Amniotic stem cell (primary cell): ENCODE measurements at places on chromosomes 2 and 18.
A peak's percentile ranks its signal among the peaks of the same experiment; 100 is the strongest.

DNA sequence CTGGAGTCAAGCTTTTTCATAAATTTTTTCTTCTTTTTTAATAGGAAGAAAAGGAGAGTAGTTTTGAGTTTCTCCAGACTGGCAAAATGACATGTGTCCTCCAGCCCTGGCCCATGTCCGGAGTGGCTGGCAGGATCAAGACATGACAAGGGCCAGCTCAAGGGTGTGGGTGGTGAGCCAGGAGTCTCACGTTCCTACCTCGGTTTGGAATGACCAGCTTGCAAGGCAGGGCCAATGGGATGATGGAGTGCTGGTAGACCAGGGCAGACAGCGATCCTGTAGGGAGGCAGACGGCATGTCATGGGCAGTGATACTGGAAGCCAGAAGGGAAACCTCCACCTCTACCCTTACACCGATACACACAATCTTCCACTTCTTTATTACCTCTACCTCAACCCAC is 190.6 kb downstream of the TNS1 start:
- DNase-seq: no peak

GRCh38 chr2:23445450-23445868 is 60.5 kb downstream of the KLHL29 start:
- DNase-seq: peak; percentile 13

- DNase-seq: no peak
Observed at GRCh38 chr2:179438654-179439053, 174.0 kb upstream of the SESTD1 start.

DNA sequence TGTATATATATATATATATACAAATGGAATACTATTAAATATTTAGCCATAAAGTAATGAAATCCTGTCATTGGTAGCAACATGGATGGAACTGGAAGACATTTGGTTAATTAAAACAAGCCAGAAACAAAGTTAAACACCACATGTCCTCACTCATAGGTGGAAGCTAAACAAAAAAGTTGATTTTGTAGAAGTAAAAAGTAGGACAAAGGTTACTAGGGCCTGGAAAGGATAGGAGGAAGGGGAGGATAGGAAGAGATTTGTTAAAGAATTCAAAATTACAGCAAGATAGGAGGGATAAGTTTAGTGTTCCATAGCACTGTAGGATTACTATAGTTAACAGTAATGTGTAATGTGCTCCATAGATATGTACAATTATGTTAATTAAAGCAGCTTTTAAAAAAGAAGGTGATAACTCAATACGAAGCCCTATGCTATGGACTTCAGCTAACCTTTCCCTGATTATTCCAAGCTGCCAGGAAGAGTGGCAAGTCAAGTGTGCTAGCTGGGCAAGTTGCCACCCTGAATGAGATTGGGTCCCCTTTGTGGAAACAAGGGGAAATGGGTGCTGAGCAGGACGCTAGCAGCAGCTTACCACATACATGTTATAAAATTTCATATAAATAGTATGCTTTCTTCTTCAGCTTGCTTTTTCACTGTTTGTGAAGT is 12.3 kb downstream of the MERTK start:
- DNase-seq: no peak

DNA sequence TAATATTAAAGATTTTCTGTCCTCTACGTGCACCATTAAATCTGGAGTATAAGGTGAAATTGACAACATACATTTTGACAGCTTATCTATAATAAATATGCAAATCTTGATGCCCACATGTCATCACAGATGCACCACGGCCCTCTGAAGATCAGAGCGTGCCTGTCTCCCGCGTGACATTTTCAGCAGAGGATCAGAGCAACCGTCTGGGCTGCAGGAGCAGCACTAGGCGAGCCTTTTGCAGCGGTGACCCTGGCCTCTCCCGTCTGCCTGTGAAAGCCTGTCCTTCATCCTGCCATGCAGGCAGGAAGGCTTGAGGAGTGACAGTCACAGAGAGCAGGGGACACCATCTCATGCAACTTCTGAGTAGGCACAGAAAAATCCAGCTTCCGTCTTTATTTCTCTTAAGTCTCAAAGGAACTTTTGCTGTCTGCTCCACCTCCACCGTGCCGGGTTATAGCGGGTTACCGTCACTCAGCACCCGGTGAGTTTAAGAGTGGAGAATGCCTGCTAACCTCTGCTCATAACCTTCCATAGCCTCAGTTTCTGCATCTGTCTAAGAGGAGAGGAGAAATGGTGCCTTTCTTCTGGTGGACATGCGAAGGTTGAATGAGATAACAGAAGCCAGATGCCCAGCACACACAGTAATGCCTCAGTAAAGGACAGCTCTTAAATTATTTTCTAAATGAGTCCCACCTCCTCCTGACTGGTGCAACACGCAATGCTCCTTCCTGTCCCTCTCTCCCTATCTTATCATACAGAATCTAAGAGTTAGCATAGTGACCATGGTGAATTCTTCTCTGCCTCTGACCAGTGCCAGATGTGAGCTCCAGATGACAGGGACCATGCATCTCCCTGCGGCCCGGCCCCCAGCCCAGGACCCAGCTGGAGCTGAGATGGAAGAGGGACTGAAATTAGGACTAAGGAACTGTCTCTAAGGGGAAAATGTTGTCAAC is 43.8 kb downstream of the CELF4 start:
- no peak for DNase-seq

- no peak for DNase-seq
Observed at GRCh38 chr18:45879681-45880655, 54.5 kb downstream of the SIGLEC15 start.

DNA sequence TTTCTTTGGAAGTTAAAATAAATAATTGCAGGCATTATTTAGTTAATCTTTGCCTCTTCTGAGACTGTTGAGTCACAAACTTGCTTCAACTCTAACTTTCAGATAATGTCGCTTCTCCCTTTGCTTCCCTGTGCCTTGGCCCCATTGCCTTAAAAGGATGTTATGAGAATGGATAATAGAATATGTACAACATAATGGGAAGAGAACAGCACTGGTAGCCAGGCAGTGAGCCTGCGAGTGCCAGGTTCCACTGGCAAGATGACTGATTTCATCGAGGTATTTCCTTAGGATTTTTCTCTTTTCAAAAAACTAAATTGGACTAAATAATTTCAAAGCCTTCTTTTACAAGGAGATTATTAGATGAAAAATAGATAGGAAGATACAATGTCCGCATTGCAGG is 420.9 kb downstream of the TGIF1 start:
- no peak for DNase-seq

DNA sequence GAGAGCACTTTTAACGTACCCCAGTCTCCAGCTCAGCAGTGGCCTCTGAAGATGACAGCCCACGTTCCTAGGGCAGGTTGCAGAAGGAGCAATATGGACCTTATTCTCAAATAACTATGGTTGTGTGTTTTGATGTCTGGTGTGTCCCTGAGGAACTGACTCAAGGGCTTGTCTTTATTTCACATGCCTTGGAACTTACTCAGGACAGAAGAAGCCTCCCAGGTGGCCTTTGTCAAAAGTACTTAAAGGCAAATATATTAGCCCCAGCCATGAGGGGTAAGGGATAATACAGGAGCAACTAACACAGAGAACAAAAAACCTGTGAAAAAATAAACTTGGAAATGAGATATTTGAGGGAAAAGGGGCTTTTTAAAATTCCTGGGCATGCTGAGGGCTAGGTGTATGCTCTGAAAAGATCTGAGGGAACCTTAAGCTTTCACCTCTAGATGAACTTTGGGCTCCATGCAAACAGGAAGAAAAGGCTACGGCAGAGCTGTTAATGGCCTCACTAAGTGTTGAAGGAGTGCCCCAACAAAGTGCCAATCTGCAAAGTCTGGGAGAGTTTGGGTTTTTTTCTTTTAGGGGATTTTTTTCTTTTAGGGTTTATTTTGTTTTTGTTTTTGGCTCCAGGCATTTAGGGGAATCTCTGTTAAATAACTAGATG is 40.3 kb downstream of the SRBD1 start:
- no peak for DNase-seq

- no peak for DNase-seq
Observed at GRCh38 chr2:160373666-160374065, 119.9 kb downstream of the RBMS1 start.

DNA sequence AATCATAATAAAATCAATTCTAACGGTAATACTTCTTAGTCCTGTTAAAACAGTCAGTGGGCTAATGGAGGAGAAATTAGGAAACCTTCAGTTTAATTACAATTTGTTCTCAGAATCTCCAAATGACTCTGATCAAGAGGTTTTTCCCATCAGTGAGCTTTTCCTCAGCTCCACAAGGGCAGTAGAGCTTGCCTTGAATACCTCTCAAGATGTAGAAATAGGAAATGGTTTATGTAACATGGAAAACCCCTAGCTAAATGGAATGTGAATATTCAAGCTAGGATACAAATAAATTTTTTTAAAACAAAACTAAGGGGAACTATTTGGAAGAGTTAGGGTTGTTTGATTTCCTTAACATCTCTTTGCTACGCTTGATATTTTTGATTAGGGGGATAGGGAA is 87.5 kb downstream of the PLEKHM3 start:
- DNase-seq: no peak

GRCh38 chr2:201254081-201254730 is 6.1 kb upstream of the CASP8 start:
- DNase-seq: no peak

GRCh38 chr2:141508806-141509595 is 621.8 kb downstream of the LRP1B start:
- DNase-seq: no peak

GRCh38 chr2:211408483-211408891 is 852.1 kb downstream of the CPS1 start:
- no peak for DNase-seq

DNA sequence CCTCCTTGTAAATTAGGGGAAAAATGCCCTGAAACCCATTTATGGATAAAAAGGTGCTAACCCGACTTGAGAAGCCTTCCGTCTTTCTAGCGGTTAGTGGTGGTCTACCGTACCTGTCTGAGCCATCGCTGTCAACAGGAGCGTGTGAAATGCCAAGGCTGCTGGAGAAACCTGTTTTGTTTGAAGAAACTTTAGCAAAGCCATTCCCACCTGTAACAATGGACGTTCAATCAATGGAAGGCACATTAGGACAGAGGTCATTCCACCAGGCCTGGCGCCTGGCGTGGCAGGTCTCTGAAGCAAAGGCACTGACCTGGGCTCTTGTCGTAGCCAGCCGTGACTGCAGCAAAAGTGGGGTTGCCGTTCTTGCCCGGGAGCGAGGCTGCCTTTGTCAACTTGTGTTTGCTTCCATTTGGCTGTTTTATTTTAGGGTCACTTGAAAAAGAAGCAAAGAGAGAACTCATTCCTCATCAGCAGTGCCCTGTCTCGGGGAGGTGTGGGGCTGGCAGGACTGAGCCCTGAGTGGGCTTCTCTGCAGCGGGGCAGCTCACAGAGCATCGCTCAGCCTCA is 47.2 kb downstream of the ZAP70 start:
- no peak for DNase-seq

DNA sequence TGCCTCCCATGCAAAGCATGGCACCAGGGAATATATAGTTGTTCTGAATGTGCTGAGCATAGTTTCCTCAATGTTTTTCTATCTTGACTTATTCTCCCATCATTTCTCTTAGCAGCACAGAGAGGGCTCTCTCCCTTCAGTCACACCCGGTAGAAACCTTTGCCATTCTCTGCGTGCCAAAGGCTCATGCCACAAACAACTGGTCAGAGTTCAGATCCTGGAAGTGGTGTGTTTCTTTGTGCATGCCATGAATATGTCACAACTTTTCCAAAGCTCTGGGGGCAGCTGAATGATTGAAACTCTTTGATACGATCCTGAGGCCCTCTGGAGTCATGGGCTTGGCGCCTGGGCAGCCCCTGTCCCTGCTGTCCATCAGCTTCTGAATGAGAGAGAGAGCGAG is 28.0 kb upstream of the EDAR start:
- no peak for DNase-seq

DNA sequence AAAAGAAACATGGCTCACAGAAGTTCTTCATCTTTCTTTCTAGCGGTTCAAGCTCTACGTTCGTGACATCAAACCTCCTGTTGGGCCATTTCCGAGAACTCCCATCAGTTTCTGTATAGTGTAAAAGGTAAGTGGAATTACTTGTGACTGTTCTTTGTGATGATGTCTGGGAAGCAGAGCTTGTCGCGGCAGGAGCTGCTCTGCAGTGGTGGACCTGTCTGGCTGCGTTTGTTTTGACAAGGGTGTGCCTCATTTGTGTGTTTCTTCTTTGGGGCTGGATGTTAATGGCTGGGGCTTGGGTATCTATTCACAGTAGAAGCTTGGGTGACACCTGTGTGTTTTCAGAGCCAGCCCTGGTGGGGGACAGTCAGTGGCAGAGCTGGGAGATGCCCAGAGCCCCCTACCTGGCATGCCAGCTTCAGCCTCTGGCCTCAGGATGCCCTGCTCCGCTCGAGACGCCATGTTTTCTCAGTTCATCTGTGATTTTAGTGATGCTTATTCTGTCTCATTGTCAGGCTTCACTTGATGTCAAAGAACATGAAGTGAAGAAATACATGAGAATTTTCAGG is 59.6 kb downstream of the LDLRAD4 start:
- no peak for DNase-seq

GRCh38 chr18:50726960-50727589 is 92.7 kb downstream of the MRO start:
- no peak for DNase-seq

GRCh38 chr2:161994761-161995520 is 79.1 kb downstream of the DPP4 start:
- no peak for DNase-seq

- DNase-seq: no peak
Observed at GRCh38 chr18:48330016-48330991, 78.9 kb downstream of the ZBTB7C start.

DNA sequence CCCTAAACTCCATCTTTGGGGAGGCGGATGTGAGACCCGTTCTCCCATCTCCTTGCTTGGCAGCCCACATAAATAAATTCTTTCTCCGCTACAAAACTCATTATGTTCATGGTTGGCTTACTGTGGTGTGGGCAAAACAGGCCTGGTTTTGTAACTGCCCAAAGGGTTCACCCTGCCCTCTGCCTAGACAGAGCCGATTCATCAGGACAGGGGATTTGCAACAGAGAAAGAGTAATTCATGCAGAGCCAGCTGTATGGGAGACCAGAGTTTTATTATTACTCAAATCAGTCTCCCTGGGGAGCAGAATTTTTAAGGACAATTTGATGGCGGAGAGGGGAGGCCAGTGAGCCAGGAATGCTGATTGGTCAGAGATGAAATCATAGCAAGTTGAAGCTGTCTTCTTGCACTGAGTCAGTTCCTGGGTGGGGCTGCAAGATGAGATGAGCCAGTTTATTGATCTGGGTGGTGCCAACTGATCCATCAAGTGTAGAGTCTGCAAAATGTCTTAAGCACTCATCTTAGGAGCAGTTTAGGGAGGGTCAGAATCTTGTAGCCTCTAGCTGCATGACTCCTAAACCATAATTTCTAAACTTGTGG is 8.4 kb upstream of the RNF125 start:
- DNase-seq: no peak

DNA sequence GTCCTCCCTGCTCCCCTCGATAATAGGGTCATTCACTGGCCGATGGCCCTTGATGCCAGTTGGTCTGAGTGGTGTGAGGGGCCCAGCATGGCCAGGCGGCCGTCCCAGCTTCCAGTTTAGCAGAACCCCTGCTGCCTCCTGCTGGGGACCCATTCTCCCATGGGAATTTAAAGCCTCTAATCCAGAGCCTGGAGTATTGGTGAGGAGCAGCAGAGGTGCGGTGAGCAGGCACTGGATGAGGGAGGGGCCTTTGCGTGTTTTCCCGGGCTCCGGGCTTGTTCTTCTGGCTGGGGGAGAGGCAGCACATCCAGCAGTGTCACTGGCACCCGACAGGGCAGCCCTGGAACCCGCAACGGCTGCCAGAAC is 17.4 kb downstream of the KCNIP3 start:
- no peak for DNase-seq

GRCh38 chr2:630451-631320 is 46.5 kb downstream of the TMEM18 start:
- DNase-seq: no peak
